ENCODE measurements at places on chromosomes 4 and X.

DNA sequence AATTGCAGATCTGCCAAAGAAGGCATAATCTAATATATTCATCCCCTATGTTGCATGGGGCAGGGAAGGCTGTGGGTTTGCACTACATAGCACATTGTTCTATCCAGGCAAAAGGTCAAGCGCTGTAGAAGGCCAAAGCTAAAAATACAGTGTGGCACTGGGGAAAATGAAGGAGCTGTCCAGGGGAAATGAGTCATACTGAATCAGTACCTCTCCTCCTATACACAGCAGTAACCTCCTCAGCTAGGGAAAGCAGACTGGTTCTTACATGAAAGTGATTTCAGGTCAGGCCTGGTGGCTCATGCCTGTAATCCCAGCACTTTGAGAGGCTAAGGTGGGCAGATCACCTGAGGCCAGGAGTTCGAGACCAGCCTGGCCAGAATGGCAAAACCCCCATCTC is 31.0 kb upstream of the SLC25A4 start:
- peak; percentile 88 for DNase-seq

DNA sequence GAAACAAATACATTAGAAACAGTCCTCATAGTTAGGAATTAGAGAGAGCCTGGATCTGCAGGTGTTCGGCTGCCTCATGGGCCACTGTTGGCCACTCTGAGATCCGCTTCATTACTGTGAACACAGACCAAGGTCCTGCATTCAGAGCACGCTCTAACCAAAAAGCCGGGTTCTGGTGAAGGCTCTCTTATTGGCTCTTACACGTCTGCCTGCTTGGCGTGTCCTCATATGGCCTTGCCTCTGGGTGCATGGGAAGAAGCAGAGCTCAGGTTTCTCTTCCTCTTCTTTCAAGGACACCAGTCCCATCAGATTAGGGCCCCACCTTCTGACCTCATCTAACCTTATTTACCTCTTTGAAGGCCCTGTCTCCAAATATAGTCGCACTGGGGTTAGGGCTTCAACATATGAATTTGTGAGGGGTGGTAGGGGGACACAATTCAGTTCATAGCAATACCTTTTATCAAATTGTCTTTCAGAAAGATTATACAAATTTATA is 37.1 kb upstream of the ELF2 start:
- no peak for DNase-seq

DNA sequence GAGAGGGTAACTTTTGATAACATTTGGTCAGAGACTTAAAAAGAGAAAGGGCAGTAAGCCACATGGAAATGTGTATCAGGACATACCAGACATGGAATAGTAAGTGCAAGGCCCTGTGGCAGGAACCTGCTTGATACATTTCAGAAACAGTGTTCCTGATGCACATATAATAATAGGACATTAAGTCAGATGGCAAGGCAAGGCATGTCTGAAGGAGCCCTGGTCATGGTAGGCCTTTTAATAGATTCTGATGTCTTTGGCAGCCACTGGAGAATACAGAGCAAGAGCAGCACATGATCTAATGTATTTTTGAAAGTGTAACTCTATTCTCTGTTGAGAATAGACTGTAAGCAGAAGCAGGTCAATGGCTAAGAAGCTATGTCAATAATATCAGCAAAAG is 279.7 kb downstream of the CAMK2D start:
- no peak for DNase-seq

- DNase-seq: no peak
Observed at GRCh38 chrX:113868177-113868576, 715.7 kb upstream of the HTR2C start.

DNA sequence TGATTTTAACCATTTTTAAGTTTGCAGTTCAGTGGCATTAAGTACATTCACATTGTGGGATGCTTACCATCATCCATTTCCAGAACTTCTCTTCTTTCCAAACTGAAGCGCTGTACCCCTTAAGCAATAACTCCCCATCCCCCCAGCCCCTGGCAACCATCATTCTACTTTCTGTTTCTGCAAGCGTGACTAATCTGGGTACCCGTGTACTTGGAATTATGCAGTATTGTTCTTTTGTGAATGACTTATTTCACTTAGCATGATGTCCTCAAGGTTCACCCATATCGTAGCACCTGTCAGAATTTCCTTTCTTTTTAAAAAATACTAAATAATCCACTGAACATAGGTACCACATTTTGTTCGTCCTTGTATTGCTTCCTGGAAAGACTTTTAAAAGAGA is 32.9 kb downstream of the USP9X start:
- no peak for DNase-seq

DNA sequence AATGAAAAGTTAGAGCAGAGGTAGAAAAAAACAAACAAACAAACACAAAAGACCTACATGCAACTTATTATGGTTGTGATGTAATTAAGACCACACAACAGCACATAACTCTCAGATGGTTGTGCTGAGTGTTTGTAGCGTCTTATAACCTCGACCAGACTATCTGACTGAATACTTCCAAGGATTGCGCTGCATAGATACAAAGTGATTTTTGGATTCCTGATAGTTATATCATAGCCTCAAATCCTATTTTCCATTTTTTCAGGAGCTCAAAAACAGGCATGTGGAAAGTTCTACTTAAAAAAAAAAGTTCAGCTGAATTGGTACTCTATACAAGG is 236.1 kb downstream of the SPRY1 start:
- no peak for DNase-seq

DNA sequence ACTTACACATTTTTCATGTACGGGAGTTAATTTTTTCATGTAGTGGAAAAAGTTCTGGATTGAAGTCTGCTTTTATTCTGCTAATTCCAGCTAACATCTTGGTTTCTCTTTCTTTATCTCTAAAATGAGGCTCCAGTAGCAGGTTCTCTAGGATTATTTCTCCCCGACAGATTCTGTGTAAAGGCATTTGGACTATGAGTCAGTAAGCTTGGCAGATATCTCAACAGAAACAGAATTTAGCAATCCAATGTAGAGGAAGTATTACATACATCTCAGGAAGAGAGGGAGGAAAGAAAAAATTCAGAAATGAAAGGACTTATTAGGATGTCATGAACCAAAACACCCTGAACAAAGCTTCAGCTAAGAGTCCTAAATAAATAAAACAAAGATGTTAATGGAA is 1682.3 kb upstream of the TENM3 start:
- no peak for DNase-seq

- no peak for DNase-seq
Observed at GRCh38 chr4:5754529-5754881, 43.5 kb downstream of the EVC start.

GRCh38 chrX:47570794-47571193 is 9.8 kb downstream of the ARAF start:
- DNase-seq: no peak

DNA sequence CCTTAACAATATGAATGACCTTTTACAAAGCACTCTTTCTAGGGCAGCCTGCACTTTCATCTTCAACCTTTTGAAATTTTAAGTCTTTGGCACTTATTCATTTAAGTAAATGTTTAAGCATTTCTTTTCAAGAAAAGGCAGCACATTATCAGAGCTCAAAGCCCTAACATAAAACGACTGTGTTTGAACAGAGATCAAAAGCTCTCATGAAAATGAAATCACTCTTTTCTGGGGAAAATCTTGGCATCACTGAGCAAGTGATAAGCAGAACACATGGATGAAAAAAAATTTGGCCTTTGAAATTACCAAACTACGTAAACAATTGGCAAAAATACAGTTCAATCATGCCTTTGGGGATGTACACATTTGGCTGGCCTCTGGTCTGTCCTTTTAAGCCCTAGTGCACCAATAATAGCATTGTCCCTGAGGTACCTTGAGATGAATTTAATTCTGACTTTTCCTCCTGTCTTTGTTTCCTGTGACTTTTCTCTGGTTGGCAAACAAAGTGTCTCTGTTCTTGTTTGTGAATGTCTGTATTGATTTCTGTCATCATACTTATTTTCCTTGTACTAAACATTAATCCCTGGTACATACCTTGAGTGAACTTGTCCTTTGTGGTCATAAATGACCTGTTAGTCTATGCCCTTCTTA is 12.9 kb upstream of the ODAM start:
- DNase-seq: no peak

DNA sequence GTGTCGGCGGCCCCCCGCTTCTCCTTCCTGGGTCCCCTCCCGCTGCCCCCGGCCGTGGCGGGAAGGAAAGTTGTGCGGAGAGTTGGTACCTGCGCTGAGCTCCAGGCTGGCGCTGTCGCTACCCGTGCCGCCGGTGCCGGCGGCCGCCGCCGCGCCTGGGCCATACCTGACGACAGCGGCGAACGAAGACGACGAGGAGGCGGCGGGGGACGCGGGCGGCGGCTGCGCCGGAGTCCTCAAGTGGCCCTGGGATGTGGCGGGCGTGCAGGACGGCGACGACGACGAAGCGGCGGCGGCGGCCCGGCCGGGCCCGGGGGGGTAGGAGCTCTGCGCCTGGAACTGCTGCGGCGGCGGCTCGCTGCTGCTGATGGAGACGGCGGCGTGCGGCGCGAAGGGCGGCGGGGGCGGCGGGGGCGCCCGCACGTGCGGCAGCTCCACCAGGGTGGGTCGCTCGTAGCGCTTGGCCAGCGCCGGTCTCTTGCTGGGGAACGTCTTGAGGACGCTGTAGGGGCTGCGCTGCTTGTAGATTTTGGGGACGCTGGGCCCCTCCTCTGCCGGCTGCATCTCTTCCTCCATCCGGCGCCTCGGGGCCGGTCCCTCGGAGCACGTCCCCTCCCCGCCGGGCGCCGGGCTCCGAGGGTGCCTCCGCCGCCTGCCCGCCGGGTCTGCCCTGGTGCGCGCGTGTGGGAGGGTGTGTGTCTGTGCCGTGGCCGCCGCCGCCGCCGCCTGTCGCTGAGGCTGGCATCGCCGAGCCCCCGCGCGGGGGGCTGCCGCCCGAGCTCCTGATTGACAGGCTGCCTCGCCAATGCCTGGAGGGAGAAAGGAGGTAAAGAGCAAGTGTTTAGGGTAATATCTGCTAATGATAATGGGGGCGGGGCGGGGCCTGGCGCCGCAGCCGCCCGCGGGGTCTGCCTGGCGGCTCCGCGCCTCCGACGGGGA is 618 bp downstream of the BEND4 start:
- DNase-seq: no peak

- DNase-seq: no peak
Observed at GRCh38 chr4:52989865-52990264, 127.7 kb downstream of the RASL11B start.

- DNase-seq: peak; percentile 92
Observed at GRCh38 chr4:74117024-74117534, 18.1 kb upstream of the CXCL2 start.

DNA sequence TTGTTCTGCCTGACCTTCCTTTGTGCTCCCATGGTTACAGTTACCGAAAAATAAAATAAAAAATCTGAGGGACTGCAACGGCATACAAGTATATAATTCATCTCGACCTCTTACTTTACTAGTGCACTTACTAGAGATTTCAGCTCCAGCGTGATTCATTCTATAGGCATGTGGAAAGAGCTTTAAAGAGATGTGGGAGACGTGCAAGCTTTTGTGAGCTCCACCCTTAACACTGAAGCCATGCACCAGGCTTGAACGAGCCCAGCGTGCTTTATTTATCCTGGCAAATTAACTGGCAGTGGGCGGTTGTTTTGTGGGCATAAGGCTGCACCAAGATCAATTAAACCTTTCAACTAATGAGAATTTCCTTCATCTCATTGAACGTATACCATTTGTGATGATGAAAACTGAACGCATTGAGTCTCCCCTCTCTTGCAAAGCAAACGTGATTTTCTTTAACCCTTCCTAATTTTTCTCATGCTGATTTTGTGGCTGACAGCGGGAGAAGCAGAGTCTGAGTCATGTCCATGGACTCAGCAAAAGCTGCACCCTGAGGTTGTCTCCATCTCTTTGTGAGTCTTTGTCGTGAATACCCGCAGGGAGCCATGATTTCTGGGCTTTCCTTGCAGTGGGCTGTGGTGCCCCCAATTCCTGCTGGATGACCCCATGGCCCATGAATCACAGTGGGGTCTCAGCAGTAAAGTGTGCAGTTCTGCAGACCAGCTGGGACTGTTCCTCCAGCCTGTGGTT is 60.1 kb downstream of the MXRA5 start:
- DNase-seq: peak; percentile 67

DNA sequence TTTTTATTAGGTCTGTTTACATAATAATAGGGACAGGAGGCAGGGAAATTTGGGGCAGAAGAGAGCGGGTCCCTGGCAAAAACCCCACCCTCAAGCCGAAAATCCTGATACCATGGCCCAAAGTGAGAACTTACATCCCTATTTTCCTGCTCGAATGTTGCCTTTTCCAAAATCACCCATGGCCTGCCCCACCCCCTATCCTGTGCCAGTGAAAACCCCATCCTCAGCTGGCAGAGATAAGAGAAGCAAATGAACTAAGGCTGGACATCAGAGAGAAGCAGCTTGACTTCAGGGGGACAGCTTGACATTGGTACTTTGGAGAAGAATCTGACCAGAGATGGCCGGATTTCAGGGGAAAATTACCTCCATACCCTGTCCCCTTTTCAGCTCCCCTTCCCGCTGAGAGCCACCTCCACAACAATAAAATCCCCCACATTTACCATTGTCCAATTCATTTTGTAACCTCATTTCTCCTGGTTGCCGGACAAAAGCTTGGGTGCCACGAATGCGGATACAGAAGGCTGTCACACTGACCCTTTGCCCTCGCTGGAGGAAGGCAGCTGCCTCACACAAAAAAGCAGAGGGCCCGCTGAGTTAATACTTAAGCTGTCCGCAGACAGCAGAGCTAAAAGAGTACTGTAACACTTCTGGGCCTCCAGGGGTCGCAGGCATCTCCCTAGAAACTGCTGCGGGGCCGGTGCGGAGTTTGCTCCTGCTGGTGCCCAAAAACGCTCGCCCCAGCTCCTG is 196.2 kb downstream of the SNCA start:
- peak; percentile 9 for DNase-seq

DNA sequence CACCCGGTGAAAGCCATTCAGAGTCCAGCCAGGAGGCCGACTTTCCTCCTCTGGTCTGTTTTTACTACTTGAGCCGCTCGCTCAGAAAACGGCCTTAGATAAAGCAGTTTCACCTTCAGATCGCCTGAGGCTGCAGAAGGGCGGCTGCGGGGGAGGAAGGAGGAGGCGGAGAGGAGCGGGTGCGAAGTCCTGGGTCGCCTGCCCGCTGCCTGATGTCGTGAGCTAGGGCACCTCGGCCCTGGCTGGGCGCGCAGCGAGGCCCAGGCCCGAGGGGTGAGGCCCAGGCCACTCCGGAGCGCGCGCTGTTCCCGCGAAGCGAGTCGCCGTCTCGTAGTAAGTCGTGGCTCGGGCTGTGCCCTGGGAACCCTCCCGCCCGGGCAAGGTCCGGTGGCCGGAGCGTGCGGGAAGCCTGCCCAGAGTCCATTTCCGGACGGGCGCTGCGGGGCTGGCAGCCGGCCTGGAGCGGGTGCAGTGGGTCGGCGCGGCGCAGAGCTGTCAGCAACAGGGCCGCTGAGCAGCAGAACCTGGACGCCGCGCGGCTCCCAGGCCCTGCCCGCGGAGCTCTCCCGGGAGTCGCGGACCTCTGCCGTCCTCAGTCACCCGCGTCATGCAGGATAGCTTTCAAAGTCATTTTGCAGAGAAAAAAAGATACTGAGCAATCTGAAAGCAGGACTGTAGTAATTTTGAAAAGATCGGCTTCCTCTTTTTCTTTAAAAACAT is 18.6 kb downstream of the TRIM2 start:
- DNase-seq: no peak

Measured in skeletal muscle cell (primary cell).